Foreskin melanocyte (primary cell): ENCODE measurements at places on chromosomes 3 and 15.
A peak's percentile ranks its signal among the peaks of the same experiment; 100 is the strongest.

DNA sequence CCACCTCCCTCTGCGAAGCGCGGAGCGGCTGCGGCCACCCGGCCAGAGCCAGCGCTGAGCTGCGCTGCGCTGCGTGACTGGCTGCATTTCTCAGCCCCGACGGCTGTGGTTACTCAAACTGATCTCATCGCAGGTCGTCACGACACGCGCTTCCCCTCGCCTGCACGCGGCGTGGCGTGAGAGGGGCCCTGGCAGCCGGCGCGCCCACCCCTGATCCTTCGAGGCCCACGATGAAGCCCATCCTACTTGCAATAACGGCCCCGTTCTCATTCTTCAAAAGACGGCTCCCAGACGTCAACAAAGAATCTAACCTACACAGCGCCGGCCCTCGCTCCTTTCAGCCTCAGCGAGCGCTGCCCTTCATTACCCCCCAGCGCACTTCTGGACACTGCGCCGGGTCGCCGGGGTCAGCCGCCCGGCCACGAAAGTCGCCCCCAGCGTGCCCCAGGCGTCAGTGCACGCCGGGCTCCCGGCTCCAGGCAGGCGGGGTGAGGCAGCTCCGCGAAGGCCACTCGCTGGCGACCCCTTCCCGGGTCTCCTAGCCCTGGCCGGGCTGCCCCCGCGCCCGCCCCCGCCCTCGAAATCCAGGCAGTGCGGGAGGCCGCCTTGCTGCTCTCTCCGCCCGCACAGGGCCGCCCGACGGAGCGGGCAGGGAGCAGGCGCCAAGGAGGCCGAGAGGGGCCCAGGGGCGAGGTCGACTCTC is 9.9 kb upstream of the LEKR1 start:
- peak; percentile 44 for DNase-seq

GRCh38 chr3:187918081-187918644 is 172.9 kb upstream of the BCL6 start:
- DNase-seq = no peak

DNA sequence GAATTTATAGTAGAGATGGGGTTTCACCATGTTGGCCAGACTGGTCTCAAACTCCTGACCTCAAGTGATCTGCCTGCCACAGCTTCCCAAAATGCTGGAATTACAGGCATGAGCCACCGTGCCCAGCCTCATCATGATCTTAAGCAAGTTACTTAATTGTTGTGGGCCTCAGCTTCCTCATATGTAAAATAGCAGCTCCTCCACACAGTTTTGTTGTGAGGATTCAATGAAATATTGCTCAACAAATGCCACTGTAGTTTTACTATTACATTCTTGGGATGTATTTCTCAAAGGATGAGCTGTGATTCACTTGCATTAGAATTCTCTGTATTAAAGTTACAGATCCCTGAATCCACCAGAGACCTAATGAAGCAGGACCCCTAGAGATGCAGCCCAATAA is 168.8 kb downstream of the ADAMTS9 start:
- DNase-seq = no peak

DNA sequence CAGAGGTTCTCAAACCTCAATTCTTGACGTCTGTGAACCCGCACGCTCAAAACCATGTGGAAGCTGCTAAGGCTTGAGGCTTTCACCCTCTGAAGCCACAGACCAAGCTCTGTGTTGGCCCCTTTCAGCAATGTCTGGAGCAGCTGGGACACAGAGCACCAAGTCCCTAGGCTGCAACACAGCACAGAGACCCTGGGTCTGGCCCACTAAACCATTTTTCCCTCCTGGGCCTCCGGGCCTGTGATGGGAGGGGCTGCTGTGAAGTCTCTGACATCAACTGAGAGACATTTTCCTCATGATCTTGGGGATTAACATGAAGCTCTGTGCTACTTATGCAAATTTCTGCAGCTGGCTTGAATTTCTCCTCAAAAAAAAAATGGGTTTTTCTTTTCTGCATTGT is 21.3 kb upstream of the NEDD4 start:
- no peak for DNase-seq

- no peak for DNase-seq
Observed at GRCh38 chr3:46673151-46674030, 20.1 kb downstream of the ALS2CL start.

DNA sequence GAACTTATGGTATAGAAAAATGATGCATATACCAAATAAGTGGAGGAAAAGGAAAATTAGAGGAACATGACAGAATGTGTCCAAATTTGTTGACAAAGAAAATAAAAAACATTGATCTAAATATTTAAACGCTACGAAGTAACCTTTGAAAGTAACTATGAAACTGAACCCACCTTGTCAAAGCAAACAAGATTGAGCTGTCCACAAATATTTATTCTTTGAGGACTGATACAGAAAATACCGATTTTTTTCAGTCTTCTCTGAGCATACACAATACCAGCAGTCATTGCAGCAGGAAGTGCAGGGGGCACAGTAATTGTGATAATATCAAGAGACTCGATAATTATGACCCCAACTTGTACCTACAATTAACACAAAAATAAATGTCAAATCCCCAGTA is 40.0 kb downstream of the ATP13A3 start:
- DNase-seq = no peak

DNA sequence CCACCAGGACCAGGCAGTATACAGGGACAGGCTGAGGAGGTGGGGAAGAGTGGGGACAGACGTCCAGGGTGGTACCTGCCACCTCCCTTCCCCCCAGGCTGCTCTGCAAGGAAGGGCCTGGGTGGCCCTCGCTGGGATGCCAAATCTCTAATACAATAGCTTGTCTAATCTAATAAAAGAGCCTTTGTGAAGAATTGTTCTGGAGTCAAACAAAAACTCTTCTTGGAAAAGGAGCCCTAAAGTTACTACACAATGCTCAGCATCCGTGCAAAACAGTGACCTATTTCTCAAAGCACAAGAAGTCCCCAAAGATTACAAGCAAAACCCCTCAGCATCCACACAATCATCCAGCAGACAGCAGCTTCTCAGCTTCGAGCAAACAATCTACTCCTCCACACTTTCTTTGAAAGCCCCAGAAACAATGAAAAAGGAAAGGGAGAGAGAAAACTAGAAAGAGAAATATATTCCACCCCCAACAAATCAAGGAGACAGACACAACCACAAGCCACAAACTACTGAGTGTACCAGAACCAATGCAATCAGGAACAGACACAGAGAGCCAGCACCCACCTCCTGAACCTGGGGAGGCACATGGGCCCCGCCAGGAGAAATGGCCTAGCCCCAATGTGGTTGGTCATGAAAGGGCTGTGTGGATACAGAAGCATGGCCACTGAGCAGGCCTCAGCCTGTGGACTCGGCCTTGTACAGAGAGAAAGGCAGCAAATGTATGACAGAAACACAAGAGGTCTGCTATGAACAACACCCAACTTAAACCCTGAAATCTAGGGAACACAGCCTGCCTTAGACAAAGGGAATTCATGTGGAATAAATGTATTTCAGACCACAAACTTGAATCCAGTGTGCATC is 177.1 kb upstream of the CHRNA7 start:
- DNase-seq = no peak

DNA sequence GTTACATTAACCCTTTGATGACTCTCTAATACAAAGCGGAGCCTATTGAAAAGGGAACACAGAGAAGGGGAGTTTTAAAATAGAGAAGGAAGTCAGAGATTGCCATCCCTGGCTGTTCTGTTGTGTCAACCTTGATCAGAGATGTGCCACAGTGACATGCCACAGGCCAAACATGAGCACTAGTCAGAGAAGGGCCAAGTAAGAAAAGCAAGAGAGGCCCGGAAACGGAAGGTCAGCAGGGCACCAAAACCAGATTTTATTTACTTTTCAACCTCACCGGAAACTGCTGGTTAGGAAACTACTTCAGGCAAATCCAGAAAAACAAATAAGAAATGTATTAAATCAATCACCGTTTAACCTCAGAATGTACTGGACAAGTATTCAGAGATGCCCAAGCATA is 171.8 kb downstream of the ALCAM start:
- DNase-seq = no peak

- no peak for DNase-seq
Observed at GRCh38 chr3:166445865-166446264, 608.6 kb upstream of the BCHE start.

GRCh38 chr3:146928421-146929059 is 323.4 kb upstream of the PLSCR5 start:
- DNase-seq = no peak

DNA sequence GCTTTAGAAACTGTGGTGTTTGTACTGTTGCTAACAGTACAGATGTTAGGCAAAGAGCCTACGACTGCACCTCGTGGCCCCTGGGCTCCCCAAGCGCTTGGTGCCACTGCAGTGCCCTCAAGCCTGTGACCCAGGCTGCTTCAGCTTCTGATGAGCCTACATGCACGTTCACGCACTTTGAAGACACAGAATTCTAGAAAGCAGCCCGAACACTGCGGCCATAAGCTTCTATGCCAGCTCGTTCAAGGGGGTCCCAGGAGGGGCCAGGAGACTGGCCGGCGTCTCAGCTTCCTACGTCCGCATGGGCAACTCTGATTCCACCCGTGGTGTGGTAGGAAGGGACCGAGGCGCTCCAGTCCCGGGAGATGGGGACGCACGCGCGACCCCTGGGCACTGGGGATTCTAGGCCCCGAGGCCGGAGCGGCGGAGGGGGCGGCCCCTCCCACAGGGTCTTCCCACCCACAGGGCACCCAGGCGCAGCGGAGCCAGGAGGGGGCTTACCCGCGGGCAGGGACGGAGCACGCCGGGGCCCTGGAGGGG is 653 bp downstream of the MYO5C start:
- DNase-seq = no peak

GRCh38 chr3:189108067-189108466 is 63.7 kb upstream of the TPRG1 start:
- no peak for DNase-seq

DNA sequence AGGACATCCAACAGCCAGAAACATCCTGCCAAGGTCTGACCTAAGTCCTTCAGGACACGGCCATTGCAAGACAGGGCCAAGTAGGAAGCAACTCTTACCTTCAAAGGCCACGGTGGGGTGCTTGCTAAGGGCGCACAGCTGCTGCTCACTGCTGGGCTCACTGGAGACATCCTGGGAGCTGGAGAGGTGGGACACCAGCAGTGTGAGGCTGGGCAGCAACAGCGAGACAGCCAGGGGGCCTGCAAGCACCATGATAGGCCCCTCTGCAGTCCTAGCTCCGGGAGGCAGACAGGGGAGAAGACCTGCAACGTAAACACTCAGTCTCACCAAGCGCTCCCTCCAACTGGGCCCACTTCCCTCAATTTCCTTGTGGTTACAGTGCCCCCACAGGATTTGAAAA is 79.2 kb downstream of the SEMA5B start:
- no peak for DNase-seq

GRCh38 chr3:133747907-133748639 is 1.9 kb downstream of the TF start:
- DNase-seq = no peak

DNA sequence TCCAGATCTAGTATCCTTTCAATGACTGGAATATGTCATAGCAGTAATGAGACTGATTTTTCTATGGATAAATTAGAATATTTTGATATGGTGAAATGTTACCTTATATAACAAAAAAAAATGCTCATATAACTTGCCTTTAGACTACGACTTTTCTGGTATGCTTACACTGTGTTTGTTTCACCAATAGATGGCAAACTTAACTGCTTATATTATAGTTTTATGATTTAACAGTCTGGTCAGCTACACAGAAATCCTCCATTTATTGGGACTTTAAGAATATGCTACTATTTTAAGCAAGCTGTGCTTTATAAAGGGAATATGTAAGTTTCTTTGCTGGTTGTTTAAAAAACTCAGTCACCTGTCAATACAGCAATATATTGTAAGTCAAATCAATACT is 205.6 kb downstream of the VGLL3 start:
- no peak for DNase-seq

GRCh38 chr3:135157045-135157740 is 362.1 kb downstream of the EPHB1 start:
- DNase-seq = no peak

GRCh38 chr15:39018966-39019365 is 454.4 kb upstream of the RASGRP1 start:
- no peak for DNase-seq

DNA sequence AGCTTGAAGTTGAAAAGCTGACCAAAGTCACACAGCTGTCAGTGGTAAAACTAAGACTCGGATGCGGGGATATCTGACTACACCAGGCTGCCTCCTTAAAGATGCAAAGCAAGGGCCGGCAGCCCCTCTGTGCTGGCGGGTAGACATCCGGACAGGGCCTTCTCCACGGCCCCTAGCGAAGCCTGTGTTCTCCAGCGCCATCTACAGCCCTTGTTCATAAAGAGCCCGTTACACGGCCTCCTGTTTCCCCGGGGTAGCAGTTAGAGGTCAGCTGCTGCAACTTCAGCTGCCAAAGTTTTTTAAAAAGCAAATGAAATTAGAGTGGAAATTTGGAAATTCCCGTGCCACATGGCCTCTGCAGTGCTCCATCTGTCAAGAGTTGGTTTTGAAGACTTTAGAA is 383.0 kb downstream of the TBL1XR1 start:
- peak; percentile 50 for DNase-seq

DNA sequence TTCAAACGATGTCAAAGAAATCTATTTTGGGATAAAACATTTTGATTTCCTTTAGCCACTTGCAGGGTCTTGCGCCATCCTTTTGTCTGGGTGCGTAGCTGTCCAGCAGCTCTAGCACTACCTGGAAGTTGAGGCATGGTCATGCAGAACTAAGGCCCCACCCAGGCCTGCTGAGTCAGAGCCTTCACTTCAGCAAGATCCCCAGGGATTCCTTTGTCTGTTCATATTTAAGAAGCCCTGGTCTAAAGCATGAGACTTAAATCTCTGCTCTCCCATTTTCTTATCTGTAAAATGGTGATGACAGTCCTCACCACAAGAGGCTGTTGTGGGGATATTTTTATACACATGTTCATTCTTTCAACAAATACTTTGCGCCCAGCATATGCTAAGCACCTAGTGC is 99.0 kb upstream of the CTDSPL start:
- no peak for DNase-seq

GRCh38 chr15:39159833-39160232 is 421.0 kb upstream of the THBS1 start:
- DNase-seq = no peak

DNA sequence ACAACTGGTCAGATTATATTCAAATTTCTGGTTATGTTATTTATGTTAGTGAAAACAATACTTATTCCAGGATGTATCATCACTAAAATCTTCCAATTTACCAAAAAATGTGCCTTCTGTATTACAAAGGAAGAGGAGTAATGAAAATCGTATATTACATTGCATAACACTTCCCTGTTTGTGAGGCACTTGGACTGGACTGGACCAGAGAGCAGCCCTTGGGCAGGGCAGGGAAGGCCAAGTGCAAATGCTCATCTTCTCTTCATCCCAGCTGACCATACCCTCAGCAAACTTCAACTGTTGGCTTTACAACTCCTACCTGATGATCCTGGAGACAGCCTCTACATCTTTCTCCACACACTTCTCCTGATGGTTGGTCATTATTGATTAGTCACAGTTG is 285.7 kb upstream of the MME start:
- no peak for DNase-seq

- DNase-seq = no peak
Observed at GRCh38 chr15:75542386-75542797, 36.7 kb downstream of the PTPN9 start.

GRCh38 chr3:69428657-69429255 is 42.9 kb upstream of the FRMD4B start:
- no peak for DNase-seq
